ENCODE measurements at places on chromosomes 6 and 20. TPM values are rescaled to one million over a fixed set of nuclear protein-coding genes. Genes with fewer than 3 reads are reported as not detected.

Gene SIRPD
- not detected for total RNA-seq

Gene BMP6
- 1.6 TPM for total RNA-seq

Gene ZNF335
- 41.9 TPM for total RNA-seq

Gene KCNK17
- 1.6 TPM for total RNA-seq

Gene TMC2
- not detected for total RNA-seq

Gene LAMA2
- 43.3 TPM for total RNA-seq

Gene FILIP1
- 6.5 TPM for total RNA-seq

Gene LINC00237
- not detected for total RNA-seq

Gene TUBB1
- total RNA-seq, result not detected

Gene ARMC2
- total RNA-seq, result 1.6 TPM

Gene HLA-DOB
- total RNA-seq, result not detected

Gene APOBEC2
- total RNA-seq, result 4.0 TPM

Gene MAVS
- total RNA-seq, result 24.4 TPM

Gene SAPCD1
- 2.0 TPM for total RNA-seq

Gene BCAS1
- not detected for total RNA-seq

Gene ZNF311
- total RNA-seq, result not detected

Gene TCF21
- 2.3 TPM for total RNA-seq

Gene HSPA1L
- total RNA-seq, result 0.33 TPM

Gene CHRNA4
- not detected for total RNA-seq

Gene C20orf202
- not detected for total RNA-seq

Gene TFAP2D
- not detected for total RNA-seq

Gene ESR1
- 4.3 TPM for total RNA-seq

Gene EFCAB8
- total RNA-seq, result 0.26 TPM

Gene LTB
- total RNA-seq, result not detected

Gene HRH3
- total RNA-seq, result 0.33 TPM

Gene DLL1
- total RNA-seq, result 13.2 TPM

Gene MYB
- not detected for total RNA-seq

Gene MICB
- not detected for total RNA-seq

All from body of pancreas (tissue), 4 donors.